Femur (tissue), 1 donor: ENCODE measurements at places on chromosomes 2 and 18.

- peak; percentile 18 for DNase-seq
These were observed 64.0 kb downstream of the LRRTM4 start for GRCh38 chr2:77458216-77458615.

DNA sequence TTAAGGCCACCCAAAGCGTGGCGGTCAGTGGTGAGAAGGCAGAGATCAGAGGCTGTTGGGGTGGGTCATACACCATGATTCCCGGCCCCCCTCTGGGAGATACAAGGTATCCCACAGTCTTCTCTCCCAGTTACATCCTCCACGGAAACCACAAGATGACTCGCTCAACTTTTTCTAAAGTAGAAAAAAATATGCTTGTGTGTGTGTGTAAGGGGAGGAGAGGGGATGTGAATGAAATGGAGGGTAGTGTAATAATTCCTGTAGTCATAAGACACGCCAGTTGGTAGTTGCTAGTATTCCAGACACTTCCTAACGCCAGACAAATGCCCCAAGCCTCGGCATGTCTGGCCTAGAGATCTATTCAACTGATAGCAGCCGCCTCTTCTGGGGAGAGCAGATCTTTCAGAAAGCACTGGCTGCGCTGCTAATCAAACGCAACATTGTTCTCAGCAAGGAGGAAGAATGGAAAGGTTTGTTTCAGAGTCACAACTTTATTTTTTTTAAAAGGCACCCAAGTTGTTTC, 143.5 kb downstream of the TGIF1 start:
- peak; percentile 43 for DNase-seq

- no peak for DNase-seq
These were observed 40.5 kb downstream of the IRS1 start for GRCh38 chr2:226758921-226759640.

DNA sequence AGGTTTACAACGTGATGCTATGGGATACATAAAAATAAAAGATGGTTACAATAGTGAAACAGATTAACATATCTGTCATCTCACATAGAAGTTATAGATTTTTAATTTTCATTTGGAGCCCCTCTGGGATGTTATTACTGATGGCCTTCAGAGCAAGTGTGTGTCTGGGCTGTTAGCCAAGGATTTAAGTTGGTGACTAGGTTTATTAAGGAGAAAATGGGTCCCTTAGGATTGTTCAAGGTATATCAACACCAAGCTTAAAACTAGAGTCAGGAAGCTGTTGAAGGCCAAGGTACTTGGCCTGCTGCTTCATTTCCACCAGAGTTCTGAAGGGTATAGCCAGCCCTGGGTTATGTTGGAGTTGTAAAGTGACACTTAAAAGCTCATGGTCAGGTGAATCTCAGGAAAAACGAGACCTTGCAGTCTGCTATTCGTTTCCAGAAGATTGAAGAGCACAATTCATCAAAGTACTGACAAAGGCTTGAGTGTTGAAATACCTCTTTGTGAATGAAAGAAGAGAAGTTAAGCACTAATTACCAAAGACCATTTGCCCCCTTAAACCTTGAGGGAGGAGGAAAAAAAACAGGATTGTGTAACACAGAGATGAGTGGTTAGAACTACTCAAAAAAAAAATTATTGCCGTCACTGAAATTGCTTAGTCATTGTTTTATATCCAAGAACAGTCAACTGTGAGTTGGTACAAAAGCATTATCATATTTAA, 48.4 kb downstream of the MAP2 start:
- DNase-seq: no peak

DNA sequence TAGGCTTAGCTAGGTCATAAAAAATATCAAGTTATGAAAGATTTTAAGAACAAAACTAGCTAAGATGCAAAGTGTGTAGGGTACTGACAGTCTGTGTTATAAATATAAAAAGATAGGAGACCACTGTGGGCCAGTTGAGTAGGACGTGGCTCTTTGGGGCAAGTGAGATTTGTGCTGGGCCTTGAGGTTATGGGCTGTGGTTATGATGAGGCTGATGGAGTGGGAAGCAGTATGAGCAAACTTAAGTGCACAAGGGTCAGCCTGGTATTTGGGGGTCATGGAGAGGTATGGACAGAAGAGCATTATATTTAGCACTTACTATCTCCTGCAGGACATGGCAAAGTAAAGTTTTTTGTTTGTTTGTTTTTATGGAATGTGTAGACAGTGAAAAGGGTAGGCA, 70.1 kb downstream of the SETBP1 start:
- DNase-seq: no peak

GRCh38 chr2:196159221-196159892, 12.0 kb downstream of the STK17B start:
- DNase-seq: no peak

DNA sequence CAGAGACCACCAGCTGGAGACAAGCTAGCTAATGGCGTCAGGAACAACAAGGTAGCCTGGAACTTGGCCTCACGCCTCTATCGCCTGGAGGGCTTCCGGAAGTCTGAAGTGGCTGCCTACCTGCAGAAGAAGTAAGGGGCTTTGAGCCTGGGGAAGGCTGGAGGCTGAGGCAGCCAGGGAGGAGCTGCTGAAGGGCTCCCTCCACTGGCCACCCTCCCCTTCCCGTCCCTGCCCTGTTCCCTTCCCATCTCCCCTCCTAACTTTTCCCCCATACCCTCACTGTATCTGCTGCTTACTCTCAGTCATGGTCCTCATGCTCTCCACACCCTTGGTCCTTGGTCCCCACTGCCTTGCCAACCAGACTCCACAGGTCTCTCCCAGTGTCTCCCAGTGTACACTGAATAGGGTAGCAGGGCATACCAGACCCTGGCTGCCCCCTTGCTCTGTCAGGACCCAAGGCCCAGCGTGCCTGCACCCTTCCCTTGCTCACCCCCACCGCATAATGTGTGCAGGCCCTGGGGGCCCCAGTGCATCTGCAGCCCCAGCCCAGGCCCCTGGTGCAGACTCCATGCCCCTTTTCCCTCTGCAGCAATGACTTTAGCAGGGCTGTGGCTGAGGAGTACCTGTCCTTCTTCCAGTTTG, 18.8 kb downstream of the PSD4 start:
- DNase-seq: no peak

- no peak for DNase-seq
These were observed 68.7 kb downstream of the MAP4K3 start for GRCh38 chr2:39368376-39368775.

DNA sequence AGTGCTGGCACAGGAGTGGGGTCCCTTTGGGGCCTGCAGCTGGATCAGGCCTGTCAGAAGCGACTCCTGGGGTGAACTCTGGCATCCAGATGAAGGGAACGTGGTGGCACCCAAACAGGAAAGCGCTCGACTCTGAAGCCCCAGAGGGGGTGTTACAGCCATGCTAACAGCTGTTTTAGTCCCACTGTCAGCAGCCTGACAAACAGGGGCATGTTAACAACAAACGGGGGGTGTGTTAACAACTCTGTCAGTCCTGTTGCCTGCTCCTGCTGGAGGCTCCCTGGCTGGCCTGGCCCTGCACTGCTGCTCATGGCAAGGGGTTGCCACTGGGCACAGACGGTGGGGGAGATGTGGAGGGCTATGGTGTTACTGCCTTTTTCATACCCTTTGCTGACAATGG, 2.6 kb upstream of the RNU2-63P start:
- DNase-seq: no peak

DNA sequence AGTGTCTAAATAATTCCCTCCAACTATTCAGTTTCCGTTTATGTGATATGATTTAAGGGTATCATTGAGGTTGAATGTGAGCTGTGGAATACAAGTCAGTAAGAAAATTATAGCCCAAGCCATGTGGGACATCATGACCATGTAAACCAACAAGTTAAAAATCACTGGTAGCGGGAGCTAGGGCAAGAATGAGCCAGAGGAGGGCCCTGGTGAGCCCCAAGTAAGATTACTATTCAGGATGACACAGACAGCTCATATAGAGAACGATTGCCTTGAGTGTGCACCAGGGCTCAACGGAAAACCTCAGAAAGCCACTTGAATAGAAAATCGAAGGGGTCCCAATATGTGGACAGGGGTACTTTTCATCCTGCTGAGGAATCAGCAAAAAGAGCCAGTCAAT, 87.8 kb upstream of the RBMS1 start:
- DNase-seq: peak; percentile 28

DNA sequence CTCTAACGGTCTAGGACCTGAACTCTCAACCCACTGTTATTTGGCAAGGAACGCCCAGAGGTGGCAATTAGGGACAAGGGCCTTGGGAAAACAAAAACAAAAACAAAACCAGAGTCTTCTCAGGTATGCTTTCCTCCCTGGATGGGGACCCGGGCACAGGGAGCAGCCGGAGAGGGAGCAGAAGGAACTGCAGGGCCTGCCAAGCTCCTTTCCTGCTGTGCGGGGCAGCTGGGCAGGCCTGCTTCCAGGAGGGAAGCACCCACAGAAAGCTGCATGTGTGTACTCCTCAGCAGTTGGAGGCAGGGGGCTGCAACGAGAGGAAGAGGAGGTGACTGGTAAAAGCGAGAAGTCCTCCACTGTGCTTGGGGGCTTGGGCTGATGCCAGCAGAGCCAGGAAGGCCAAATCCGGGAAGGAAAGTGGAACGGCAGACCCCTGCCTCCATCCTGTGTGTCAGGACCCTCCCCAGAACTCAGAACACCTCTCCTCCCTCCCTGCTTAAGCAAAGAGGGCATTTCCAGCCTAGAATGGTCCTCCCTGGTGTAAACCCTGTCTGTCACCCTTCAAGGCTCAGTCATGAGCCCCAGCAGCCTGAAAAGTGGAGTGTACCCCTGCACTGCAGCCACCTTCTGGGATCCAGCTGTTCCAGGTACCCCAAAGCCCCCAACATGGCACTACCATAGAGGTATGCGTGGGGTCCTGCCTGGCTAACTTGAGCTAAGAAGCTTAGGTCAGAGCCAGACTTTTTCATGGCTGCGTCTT, 56.3 kb downstream of the DNMT3A start:
- DNase-seq: no peak

DNA sequence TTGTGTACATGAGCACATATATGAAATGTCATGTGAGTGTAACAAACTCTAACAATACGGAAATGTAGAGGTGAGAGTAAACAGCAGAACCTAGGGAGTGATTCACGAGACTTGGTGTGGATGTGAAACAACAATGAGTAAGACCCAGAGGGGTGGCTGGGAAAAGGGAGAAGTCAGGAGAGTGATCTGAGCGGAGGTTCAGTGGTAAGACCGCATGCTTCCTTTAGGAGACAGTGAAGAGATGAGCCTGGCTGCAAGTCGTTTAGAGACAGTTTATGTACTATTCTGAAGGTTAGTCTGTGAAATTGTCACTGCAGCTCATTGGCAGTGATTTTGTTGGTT, 150.6 kb downstream of the PRPF40A start:
- DNase-seq: no peak

- no peak for DNase-seq
These were observed 104.3 kb upstream of the ST6GAL2 start for GRCh38 chr2:106990297-106990696.

- DNase-seq: no peak
These were observed 55.9 kb upstream of the TLK1 start for GRCh38 chr2:171216631-171217030.

- DNase-seq: no peak
These were observed 521.0 kb upstream of the MYT1L start for GRCh38 chr2:2851806-2852777.

DNA sequence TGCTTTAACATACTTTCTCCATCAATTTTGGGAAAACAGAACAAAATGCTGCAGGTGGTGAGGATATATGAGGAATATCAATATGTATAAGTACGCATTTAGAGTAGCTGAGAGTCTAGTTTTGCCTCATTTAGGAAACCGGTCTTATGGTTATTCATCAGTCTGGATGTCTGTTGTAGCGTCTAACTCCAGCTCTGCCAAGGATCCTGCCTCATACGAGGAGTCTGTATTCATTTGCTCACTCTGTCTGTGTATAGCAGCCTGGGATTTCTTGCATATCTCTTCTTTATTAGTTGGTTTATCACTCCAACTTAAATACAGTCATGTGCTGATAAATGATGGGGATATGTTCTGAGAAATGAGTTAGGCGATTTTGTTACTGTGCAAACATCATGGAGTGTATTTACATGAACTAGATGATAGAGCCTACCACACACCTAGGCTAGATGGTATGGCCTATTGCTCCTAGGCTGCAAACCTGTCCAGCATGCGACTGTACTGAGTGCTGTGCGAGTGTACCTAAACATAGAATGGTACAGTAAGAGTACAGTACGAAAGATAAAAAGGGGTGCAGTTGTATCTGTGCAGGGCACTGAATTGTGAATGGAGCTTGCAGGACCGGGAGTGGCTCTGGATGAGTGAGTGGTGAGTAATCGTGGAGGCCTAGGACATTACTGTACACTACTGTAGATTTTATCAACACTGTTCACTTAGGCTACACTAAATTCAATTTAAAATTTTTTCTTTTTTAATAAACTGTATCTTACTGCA, 148.1 kb downstream of the ZNF407 start:
- no peak for DNase-seq

DNA sequence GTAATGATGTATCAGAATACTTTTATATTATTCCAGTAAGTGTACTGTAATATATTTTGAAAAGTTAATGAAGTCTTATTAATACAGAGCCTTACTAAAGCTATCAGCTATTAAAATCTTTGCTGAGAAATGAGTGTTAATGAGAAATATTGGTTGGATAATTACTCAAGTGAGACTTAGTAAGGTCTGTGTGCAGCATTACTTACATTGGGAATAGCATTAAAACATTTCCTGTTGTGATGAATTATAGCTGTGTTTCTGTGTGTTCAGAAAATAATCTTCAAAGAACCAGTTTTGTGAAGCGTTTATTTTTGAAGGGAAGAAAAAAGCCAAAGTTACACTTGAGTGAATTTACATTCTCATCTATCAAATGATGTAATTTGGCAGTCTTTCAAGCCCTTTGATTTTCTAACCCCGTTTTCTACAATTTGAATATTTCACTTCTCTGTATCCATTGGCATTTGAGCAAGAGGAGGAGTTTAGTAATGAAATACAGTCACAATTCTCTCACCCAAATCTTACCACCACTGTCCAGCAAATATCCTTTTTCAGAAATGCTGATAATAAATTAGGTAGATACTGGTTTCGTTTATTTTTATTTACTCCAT, 123.5 kb upstream of the BOD1L2 start:
- DNase-seq: no peak

- DNase-seq: no peak
These were observed 113.5 kb downstream of the CABLES1 start for GRCh38 chr18:23248826-23249225.

- no peak for DNase-seq
These were observed 990 bp downstream of the EPAS1 start for GRCh38 chr2:46298272-46298521.

GRCh38 chr2:84234103-84234502, 225.0 kb downstream of the SUCLG1 start:
- no peak for DNase-seq

GRCh38 chr2:230329946-230330605, 3.1 kb downstream of the SP140L start:
- no peak for DNase-seq

- DNase-seq: no peak
These were observed 6.5 kb downstream of the MCFD2 start for GRCh38 chr2:46909150-46909549.

- DNase-seq: no peak
These were observed 1266.8 kb upstream of the TMEFF2 start for GRCh38 chr2:193461431-193461934.

- DNase-seq: no peak
These were observed 46.3 kb downstream of the CABLES1 start for GRCh38 chr18:23181547-23181946.
